Left cardiac atrium (tissue), 4 donors: ENCODE measurements at places on chromosomes 7 and 10.

- no peak for DNase-seq
Measured at GRCh38 chr10:132383101-132383500, 13.9 kb upstream of the PWWP2B start.

GRCh38 chr7:17463511-17464085 is 165.1 kb downstream of the AHR start:
- no peak for DNase-seq

DNA sequence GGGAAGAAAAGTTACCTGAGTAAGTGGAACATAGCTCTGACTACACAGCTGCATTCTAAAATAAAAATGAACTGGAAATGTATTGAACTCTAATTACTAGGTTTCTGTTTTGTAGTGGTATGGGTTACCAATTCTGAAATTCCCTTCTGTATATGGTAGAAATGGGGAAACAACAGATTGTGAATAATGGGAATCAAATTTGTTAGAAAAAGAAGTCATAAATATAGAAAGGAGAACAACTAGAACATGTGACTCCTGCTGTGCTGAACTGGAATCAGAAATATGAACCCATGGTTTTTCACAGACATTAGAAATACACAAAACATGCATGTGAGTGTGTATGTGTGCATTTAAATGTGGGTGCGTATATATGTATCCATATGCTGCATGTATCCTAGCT is 27.0 kb downstream of the MCMBP start:
- DNase-seq: no peak

GRCh38 chr7:132348341-132348740 is 227.9 kb downstream of the PLXNA4 start:
- no peak for DNase-seq

DNA sequence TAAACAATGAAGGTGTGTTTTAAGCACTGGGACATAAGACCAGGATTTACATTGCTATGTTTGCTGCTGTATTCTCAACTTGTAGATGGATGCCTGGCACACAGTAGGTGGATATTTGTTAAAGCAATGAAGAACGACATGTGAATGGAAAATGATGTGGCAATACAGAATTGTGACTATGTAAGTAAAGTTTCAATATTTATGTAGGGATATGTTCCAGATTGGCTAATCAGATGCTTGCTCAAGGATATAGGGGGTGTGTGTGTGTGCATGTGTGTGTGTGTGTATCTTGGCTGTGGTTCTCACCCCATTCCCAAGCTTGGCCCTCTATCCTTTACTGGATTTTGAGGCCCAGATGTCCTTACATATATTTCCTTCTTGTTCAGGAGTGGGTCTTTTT is 42.7 kb upstream of the LAMB1 start:
- DNase-seq: no peak

- DNase-seq: no peak
Measured at GRCh38 chr7:105775580-105775979, 100.8 kb downstream of the ATXN7L1 start.

DNA sequence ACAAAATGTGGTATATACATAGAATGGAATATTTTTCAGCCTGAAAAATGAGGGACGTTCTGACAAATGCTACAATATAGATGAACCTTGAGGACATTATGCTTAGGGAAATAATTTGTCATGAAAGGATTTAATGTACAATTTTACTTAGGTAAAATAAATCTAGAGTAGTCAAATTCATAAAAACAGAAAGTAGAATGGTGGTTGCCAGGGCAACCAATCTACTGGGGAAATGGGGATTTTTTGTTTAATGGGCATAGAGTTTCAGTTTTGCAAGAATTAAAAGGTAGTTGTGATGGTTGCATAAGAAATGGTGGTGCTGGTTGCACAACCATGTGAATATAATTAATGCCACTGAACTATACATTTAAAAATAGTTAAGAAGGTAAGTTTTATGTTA is 296.0 kb upstream of the SP4 start:
- no peak for DNase-seq

DNA sequence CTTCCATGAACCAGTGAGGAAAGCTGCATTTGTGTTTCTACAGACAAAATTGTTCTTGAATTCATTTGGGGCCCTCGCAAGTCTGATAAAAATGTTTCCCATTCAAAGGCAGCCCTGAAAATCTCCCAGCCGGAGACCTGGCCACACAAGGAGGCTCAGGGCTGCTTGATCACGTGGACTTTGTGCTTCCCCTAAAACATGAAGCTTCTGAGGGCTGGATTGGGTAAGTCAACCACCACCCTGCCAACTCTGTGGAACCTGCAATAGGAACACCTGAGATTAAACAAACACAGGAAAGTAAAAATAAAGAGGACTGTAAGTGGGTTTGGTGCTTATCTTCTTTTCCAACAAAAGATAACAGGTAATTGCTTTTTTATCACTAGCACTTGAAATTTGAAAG is 133.8 kb downstream of the C10orf90 start:
- DNase-seq: no peak

- DNase-seq: no peak
Measured at GRCh38 chr10:18473424-18474117, 177.8 kb downstream of the NSUN6 start.

DNA sequence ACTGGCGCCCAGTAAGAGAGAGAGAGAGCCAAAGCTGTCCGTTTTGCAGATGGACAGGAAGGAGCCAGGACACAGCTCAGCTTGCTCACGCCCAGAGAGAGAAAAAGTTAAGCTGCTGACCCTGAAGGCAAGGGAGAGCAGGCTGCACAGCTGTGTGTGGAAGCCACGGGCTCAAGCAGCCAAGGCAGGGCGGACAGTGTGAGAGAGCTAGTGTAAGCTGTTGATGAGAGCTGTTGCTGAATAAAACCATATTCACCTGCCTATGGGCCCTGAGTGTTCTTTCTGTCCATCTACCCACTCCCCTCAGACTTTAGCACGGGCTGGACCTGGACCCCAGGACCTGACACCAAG is 5.4 kb downstream of the INMT start:
- DNase-seq: no peak

- no peak for DNase-seq
Measured at GRCh38 chr7:148584154-148584827, 6.3 kb upstream of the C7orf33 start.

DNA sequence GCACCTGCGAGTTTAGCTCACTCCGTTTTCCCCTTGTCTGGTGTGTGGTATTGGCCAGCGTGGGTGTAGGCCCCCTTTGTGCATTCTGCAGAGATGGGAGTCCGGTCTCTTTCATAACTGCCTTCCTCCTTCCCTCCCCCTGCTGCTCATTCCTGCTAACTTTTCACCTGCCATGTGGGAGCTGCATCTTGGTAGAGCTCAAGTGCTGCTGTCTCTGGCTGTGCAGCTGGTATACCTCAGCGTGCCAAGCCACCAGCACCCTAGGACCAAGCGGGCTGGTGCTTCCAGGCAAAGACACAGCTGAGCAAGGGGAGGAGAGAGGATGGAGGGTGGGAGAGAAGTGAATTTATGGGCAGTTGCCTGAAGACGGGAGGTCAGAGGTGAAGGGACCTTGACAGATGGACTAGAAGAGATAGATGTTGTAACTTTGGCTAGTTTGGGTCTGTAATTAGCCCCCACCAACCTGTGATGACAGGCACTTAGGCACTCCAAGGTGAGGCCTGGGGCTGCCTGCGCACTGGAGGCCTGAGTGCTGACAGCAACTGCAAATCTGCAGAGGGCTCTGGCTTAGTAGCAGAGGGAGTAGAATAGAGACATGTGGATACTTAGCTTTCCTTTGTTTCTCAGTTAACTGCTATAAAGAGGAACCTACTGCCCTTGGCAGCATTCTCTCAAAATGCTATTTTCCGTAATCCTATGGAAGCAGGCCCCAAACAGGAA is 148.8 kb upstream of the AGK start:
- peak; percentile 27 for DNase-seq

- DNase-seq: no peak
Measured at GRCh38 chr7:12719141-12719919, 31.9 kb downstream of the ARL4A start.

GRCh38 chr10:8435186-8436055 is 380.9 kb downstream of the GATA3 start:
- DNase-seq: no peak

DNA sequence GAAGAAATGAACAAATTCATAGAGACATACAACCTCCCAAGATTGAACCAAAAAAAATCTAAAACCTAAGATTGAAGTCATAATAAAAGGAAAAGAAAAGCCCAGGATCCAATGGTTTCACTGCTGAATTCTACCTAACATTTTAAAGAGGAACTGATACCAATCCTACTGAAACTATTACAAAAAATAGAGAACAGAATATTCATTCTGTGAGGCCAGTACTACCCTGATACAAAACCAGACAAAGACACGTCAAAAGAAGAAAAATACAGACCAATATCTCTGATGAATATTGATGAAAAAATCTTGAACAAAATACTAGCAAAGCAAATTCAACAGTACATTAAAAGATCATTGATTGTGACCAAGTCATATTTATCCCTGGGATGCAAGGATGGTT is 128.5 kb upstream of the STEAP1 start:
- no peak for DNase-seq

- DNase-seq: no peak
Measured at GRCh38 chr10:7474388-7474787, 63.6 kb upstream of the SFMBT2 start.

- no peak for DNase-seq
Measured at GRCh38 chr10:6780008-6780677, 200.1 kb upstream of the PRKCQ start.

- DNase-seq: no peak
Measured at GRCh38 chr10:91210014-91210413, 10.4 kb upstream of the PCGF5 start.

- DNase-seq: no peak
Measured at GRCh38 chr7:1729183-1729582, 59.1 kb downstream of the ELFN1 start.

DNA sequence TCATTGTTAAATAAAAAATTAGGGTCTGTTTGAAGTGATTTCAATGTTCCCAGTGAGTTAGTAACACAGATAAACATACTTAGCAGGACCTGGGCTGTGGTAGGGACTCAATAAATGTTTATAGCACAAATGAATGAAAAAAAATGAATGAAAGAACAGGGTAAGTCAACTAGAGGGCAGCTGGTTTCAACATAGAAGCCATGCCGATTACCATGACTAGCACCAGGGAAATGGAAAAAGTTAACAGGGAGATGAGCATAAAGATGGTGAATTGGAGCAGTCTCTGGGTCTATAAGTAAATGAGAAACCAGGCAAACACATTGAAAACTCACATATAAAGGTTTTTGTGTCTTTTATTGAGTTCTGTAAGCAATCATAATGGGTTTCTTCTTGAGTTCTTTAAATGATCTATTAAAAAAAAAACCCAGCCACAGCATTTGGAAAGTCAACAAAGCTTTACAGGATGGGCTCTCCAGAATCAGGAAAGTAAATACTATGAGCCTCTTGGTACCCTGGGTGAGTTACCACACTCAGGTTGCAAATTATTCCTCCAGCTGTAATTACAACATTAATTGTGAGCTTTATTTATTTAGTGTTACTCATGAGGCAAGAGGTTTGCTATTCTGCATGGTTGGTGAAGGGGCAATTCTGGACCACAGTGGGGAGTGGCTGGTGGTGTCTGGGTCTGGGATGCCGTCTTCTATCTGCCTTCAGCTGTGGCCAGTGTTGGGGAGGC is 46.1 kb upstream of the MTPN start:
- no peak for DNase-seq

- DNase-seq: no peak
Measured at GRCh38 chr10:129868449-129869035, 95.5 kb downstream of the EBF3 start.

- no peak for DNase-seq
Measured at GRCh38 chr7:38679419-38679818, 48.2 kb upstream of the AMPH start.

- DNase-seq: no peak
Measured at GRCh38 chr10:124611738-124612137, 132.4 kb downstream of the FAM53B start.

- DNase-seq: no peak
Measured at GRCh38 chr7:51620706-51621105, 304.1 kb upstream of the COBL start.

DNA sequence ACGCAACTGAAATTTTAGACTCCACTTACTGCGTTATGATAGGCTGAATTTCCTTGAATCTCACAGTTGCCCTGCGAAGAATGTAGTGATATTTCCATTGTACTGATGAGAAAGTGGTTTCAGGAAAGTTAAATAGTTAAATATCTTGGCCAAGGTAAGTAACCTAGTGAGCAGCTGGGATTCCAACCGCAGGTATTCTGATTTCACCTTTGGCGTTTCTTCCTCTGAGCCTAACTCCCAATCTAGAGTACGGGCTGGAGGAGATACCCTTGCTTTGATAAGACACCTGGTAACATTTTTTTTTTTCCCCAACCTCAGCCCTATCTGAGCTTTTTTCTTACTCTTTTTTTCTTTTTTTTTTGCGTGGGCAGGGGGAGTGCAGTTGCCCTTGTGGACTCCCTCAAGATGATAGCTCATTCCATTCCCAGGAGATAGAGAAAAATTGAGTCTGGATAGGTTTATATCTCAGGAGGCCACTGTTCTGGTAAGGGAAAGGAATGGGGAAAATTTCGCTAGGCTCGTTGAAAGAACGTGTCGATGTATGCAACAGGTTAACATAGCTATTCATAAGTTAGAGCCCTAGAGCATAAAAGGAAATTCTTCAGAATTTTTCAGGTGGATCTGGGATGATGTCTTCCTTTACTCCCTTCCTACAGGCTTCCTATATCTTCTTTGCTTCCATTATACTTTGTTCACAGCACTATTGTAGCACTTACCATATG is 3.1 kb upstream of the TAS2R38 start:
- DNase-seq: no peak

GRCh38 chr7:17512181-17512675 is 213.8 kb downstream of the AHR start:
- DNase-seq: no peak

- no peak for DNase-seq
Measured at GRCh38 chr10:113131613-113132261, 181.7 kb downstream of the TCF7L2 start.

- DNase-seq: peak; percentile 57
Measured at GRCh38 chr7:151992375-151992774, 33.1 kb upstream of the GALNT11 start.

DNA sequence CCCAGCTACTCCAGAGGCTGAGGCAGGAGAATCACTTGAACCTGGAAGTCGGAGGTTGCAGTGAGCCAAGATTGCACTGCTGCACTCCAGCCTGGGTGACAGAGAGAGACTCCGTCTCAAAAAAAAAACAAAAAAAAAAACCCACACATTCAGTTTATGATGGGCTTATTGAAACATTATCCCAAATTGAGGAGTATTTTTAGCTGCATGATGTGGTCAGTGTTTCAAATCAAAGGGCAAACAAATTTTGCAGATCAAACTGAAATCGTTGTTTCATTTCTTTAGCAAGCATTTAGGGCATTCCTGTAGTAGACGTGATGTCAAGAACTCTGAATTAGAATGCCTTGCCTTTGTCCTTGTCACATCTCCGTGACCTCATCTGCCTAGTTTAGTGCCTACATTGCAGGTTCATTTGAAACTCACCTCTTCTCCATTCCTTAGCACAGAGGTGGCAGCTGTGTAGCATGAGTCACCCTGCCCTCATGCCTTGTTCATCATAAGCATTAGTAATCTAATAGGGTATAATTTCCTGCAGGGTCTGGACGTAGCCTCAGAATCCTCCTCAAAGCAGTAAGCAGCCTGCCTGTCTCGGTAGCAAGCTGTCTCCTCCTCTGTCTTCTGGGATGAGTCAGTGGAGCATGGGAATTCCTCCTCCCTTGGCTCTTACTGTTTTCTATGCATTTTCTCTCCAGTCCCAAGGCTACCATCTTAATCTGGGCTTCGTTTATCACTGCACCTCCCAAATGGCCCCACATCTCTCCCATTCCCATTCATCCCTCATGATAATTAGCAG is 73.8 kb downstream of the CUL1 start:
- no peak for DNase-seq

- no peak for DNase-seq
Measured at GRCh38 chr7:137235434-137235833, 108.1 kb downstream of the PTN start.

GRCh38 chr10:17200001-17200911 is 1.2 kb downstream of the TRDMT1 start:
- DNase-seq: no peak
